ENCODE measurements at places on chromosomes 13 and 19.

- DNase-seq, result no peak
Observed at GRCh38 chr19:35768082-35768421, 7.3 kb upstream of the ARHGAP33 start.

- DNase-seq, result peak; percentile 64
Observed at GRCh38 chr13:92804346-92804745, 422.3 kb upstream of the GPC6 start.

GRCh38 chr19:10952809-10953208 lies 8.0 kb upstream of the SMARCA4 start:
- DNase-seq, result no peak

DNA sequence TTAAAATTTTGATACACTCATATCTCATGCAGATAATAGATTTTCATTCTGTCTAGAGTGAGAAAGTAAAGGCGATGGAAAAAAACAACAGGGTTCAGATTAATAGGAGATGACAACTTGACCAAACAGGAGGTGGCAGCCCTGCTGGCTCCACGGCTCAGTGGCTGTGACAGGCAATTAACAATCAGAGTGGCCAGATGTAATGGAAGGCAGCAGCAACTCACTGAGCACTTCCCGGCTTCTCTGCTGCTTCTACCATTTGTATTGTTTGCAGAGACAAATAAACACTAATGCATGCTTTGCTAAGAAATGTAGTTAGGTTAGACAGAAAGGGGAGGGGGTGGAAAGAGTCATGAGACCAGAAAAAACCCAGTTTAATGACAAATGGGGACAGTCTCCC lies 473.0 kb upstream of the SLC10A2 start:
- DNase-seq, result no peak

- DNase-seq, result peak; percentile 49
Observed at GRCh38 chr13:86846501-86846900, 824.7 kb upstream of the SLITRK5 start.

DNA sequence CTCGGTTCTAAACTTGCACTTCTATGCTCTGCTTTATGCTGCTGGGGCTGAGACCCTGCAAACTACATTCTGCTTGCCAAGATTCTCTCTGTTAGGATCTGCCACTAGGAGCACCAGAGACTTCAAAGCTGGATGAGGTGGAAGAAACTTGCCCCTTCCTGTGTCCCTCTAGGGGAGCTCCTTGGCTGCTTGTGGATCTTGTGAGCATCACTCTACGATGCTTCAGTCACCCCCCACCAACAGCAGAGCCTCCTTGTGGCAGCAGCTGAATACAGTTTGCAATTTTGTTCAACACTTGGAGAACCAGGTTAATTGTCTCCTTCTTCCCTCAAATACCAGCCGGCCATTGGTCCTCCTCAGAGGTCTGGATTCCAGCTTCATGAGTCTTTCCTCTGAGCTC lies 310.6 kb downstream of the FGF14 start:
- DNase-seq, result peak; percentile 68

All from HT1080 (cell line).